ENCODE measurements at places on chromosomes 4 and X.

GRCh38 chrX:63661676-63662075 lies 123.3 kb downstream of the ARHGEF9 start:
- DNase-seq: no peak

- no peak for DNase-seq
These were observed 108.2 kb upstream of the SORBS2 start for GRCh38 chr4:185920171-185920570.

GRCh38 chr4:33080275-33080674 lies 2360.1 kb downstream of the PCDH7 start:
- DNase-seq: no peak

DNA sequence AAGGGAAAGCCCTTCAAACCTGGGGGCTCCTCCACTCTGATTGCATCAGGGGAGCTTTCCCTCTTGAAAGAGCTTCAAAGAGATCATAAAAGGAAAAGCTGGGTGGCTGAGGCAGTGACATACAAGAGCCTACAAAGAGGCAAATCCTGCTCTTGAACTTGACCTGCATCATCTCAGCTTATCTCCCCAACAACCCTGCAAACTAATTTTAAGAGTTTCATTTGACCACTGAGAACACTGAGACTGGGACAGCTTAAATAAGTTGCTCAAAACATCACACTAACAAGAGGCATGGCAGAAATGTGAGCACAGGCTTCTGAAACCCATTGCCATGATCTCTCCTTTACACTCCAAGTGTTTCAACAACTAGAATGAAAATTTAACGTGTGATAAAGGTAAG lies 101.6 kb upstream of the PPARGC1A start:
- DNase-seq: no peak

- DNase-seq: no peak
These were observed 340.0 kb downstream of the DCAF12L2 start for GRCh38 chrX:125826080-125826479.

DNA sequence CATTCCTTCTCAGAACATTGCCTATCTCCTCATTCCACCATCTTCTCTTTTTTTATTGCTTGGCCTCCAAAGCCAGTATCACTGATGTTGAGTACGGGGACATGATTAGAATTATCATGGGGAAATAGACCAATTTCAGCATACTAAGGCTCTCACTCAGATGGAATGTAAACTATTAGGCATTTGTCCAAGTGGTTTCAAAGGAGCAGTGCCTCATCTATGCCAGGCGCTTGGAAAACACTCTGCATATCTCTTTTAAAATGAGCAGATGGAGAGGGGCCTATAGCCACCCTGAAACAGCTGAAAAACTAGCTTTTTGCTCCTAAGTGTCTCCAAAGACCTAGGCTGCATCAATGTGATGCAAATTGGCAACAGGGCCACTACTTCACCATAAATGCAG lies 150.8 kb upstream of the DIPK2B start:
- DNase-seq: no peak

DNA sequence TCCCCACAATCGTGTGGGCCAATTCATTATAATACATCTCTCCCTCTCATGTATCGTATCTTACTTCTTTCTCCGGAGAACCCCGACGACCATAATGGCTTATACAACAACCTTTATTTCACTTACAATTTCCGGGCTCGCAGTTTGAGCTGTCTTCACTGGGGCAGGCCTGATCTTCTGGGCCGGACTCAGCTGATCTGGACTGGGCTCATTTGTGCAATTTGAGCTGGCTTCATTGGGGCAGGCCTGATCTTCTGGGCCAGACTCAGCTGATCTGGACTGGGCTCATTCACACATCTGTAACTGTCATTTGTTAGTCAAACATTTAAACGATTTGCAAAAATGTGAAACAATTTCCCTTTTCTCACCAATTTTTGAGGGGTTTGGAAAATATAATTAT lies 171.5 kb upstream of the FRG1 start:
- DNase-seq: no peak

DNA sequence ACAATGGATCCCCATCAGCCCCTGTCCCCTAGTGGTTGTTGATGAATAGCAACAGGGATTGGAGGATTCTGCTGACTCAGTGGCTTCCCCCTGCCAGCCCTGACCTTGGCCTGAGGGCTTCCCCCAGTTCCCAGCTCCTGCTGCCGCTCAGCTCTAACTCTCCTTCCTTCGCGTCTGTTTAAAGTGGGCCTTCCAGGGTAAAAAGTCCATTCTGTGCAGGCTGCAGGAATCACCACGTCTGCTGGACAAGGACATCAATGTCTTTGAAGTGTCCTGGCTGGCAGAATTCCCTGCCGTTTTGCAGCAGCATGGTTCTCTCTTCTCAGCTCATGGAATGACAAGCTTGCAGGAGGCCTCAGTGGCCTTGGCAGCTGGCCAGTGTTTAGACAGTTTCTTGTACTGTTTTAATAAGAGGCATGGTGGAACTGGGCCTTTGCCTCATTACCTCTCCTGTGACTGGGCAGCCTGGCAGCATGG lies 152.5 kb upstream of the STX18 start:
- no peak for DNase-seq

GRCh38 chrX:123087326-123087725 lies 96.8 kb upstream of the GRIA3 start:
- DNase-seq: peak; percentile 39
